Stimulated activated CD4-positive, alpha-beta T cell treated with anti-CD3 and anti-CD28 coated beads, Interleukin-12 subunit alpha, Interleukin-12 subunit beta, amount 100 ng/mL, for 24 hours (primary cell): ENCODE measurements at places on chromosomes 1 and 21.

- no peak for DNase-seq
Observed at GRCh38 chr1:22031214-22031962, 21.1 kb upstream of the CDC42 start.

- DNase-seq = no peak
Observed at GRCh38 chr1:208787219-208787618, 543.0 kb upstream of the PLXNA2 start.

DNA sequence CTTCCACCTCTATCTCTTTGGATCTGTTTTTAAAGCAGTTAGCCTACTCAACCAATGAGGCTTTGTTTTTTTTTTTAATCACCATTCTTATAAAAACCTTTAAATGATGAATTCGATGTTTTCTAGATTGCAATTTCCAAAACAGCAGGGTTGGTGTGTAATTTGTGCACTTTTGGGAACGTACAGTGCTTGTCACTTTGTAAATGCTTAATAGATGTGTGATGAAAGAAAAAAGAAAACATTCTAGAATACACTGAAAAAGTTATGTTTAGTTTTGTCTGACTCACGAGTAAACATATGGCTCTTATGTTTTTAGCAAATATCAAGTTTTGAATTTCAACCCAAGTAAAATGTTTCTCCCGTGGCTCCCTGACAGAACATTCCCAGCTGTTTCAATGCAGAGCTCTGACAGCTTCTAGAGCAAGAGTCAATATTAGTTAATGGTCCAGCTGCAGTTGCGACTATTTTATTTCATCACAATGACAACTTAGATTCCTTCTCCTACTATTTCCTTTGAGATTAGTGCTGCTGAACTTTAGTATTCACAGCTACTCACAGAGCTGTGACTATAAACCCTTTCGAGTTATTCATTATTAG, 362.5 kb upstream of the ADAMTS5 start:
- DNase-seq = no peak

DNA sequence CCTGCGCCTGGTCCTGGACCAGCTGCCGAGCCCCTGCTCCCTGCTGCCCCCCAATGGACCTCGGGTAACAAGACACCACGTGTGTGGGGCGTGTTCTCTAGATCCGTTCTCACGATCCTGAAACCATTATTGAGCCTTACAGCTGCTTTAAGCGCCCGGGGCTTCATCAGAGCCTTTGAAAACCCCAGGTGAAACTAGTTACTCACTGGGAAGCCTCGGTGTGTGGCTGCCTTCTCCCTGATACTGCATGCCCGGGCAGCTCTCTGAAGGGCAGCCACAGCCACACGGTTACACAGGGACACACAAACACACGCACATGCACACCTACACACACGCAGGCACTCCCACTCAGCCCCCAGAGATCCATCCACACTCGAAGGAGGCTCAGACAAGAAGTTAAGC, 5.3 kb downstream of the HES2 start:
- no peak for DNase-seq

DNA sequence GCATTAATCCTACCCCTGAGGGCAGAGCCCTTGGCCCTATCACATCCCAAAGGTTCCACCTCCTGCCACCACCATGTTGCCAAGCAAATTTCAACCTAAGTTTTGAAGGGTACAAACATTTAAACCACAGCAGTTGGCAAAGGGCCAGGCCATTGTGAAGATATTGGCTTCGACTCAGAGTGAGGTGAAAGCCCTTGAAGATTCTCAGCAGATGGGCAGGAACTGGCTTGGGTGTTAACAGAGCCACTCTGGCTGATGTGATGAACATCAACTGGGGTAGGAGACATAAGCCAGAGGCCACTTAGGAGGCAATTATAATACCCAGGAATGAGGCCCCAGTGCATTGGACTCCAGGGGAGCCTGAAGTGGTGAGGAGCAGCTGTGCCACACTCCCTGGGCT, 207.7 kb upstream of the KAZN start:
- no peak for DNase-seq

DNA sequence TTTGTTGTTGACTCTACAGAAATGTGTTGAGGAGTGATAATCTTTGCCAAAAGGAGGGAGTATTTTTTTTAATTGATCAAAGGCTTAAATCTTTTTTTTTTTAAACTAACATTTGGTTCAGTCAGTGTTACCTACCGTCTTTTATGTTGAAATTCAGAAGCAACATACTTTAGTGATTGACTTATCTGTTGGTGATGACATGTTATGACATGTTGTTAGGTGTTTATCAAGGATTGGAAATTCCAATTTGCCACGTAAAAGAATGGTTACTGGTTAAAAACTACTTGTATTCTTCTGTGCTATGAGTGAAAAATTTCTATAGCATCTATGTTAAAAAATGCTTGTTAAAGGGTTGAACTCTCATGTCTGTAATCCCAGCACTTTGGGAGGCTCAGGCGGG, 61.2 kb downstream of the DNM3 start:
- DNase-seq = no peak

- DNase-seq = no peak
Observed at GRCh38 chr1:243623841-243624240, 226.2 kb downstream of the AKT3 start.

- DNase-seq = no peak
Observed at GRCh38 chr1:6424000-6424565, 493 bp upstream of the ESPN start.

GRCh38 chr1:201713086-201713810, 115.7 kb upstream of the IPO9 start:
- DNase-seq = no peak

GRCh38 chr1:226425004-226425378, 17.1 kb upstream of the PARP1 start:
- no peak for DNase-seq

- DNase-seq = no peak
Observed at GRCh38 chr1:28971980-28972771, 57.8 kb downstream of the EPB41 start.

GRCh38 chr1:172638885-172639831, 19.7 kb upstream of the FASLG start:
- peak; percentile 72 for DNase-seq

DNA sequence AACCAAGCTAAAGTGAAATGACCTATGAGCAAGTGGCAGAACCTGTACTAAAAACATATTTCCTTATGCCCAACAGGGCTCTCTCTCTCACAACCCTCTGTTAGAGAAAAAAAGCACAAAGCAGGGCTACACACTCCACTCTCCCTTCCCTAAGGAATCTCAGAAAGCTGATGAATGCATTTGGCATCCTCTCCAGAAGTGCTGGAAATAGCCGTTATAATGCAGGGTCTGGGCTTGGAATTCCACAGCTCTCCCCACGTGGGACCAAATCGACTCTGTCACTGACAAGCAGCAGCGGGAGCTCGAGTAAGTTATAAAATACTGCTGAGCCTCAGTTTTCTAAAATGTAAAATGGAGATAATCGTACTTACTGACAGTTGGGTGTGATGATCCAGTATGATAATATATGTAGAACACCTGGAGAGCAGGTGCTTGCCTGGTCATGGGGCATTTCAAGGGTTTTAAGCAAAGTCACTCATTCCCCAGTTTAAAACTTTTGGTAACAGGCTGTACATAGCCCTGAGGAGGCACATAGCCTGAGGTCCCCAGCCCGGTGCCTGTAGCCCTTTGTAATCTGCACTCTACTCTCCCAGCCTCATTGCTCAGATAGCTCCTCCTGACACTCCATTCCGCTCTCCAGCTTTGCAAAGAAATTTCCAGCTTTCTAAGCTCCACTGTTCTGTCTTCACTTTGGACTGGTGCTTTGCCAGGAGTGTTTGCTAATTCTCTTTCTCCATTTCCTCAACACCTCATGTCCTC, 175.6 kb upstream of the DAB1 start:
- no peak for DNase-seq

DNA sequence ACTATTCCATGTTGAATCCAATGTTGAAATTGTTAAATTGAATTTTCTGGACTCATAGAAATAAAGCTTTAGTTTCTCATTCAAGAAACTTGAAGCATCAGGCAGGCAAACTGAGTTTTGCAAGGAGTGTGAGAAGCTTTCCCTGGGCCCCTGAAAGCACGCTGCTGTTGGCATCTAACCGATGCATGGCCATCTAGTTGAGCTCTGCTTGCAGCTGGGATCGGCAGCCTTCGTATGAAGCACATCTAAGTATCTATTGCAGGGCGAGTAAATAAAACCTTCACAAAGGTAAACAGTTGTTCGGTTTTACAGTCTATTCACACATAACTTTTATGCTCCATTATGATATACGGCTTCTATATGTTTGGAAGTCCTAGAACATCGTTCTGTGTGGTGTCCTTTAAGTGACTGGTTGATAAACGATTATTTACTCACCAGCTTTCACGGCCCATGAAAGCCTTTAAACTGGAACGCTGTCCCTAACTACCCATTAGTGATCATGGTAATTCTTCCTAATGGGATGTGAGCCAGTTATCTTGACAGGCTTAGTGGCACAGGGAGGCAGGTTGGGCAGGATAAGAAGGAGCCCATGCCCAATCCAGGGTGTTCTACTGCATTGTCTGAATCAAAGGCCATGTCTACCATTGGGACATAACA, 71.7 kb downstream of the SEC16B start:
- no peak for DNase-seq

GRCh38 chr1:17251701-17252376, 2.9 kb downstream of the PADI3 start:
- DNase-seq = no peak

GRCh38 chr1:75233302-75233929, 99.2 kb downstream of the LHX8 start:
- DNase-seq = no peak

DNA sequence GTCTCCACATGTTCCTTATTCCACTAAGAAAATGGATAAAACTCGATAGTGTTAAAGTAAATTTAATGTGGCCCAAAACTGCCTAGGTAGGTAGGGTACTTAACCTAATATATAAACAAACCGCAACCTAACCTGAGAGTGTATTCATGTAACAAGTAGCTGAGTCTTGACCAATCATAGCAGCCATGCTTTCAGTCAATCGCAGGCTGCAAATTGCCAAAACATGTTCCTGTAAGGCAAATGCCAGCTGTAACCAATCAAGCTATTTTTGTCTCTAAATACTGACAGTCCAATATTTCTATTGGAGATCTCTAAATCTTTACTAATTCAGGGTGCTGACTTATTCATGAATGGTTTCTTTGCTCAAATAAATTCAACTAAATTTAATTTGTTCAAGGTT, 3.1 kb upstream of the HMGCS2 start:
- no peak for DNase-seq

GRCh38 chr21:45060089-45060488, 14.3 kb upstream of the ADARB1 start:
- no peak for DNase-seq

- no peak for DNase-seq
Observed at GRCh38 chr1:225899044-225899925, 10.3 kb upstream of the LEFTY1 start.
